ENCODE measurements at places on chromosomes 1 and 21. TPM values are rescaled to one million over a fixed set of nuclear protein-coding genes. Genes with fewer than 3 reads are reported as not detected.
A peak's percentile ranks its signal among the peaks of the same experiment; 100 is the strongest.

GRCh38 chr1:14292520-14292919 lies 306.0 kb upstream of the KAZN start:
- no peak overlapping the region for H3K27ac ChIP-seq
- H3K27me3 ChIP-seq = peaks cover 9% of the 10 kb centered on the region
- DNase-seq = no peak
- H3K36me3 ChIP-seq = no peaks in the 10 kb centered on the region
- H3K4me3 ChIP-seq = no peak overlapping the region

GRCh38 chr1:27416387-27417111 lies 24.1 kb downstream of the GPR3 start:
- DNase-seq = peak; percentile 73
- H3K4me1 ChIP-seq = peaks cover 38% of the 10 kb centered on the region
- H3K27me3 ChIP-seq = no peaks in the 10 kb centered on the region
- H3K27ac ChIP-seq = peak overlapping the region; percentile 23

- DNase-seq = no peak
- H3K27me3 ChIP-seq = no peaks in the 10 kb centered on the region
- no peaks in the 10 kb centered on the region for H3K36me3 ChIP-seq
- H3K4me3 ChIP-seq = no peak overlapping the region
- H3K27ac ChIP-seq = peak overlapping the region; percentile 57
Observed at GRCh38 chr1:23793018-23793781, 2.3 kb downstream of the LYPLA2 start.

DNA sequence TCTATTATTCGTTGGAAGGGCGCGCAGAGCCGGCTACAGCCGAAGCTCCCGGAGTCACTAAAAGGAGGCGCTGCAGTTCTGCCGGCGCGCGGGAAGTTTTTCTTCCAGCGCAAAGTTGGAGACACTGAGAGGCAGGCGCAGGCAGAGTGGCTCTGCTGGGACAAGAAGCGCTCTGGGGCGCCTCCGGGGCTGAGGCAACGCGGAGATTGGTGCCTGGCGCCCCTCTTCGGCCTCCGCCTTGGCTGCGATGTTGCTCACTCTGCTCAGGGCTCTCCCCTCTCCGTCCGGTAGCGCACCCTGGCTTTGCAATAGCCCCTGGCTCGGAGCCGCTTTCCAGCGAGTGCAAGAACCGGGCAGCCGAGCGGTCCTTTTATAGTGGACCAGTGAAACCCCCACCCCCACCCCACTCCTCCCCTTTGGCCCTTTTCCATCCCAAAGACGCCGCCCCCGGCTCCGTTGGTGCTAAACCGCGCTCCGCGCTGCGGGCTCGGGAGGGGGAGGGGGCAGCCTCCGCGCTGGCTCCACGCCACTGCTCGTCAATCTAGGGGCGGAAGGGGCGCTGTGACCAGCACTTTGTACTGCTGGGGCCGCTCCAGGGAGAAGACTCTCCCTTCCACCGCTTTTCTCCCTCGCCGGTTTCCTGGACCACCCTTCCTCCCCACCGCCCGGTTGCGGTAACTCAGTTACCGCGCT lies at the start of gene ADAMTS1:
Gene ADAMTS1 (minus strand): TSS at position 344 of the 693 bp plus-strand sequence. CDS start 455 bp downstream, outside the sequence.
- H3K4me1 ChIP-seq = peaks cover 57% of the 10 kb centered on the region
- DNase-seq = peak; percentile 79
- peaks cover 23% of the 10 kb centered on the region for H3K36me3 ChIP-seq
- H3K4me3 ChIP-seq = peak within 1 kb of the TSS; percentile 96

- peaks cover 1% of the 10 kb centered on the region for H3K27me3 ChIP-seq
- peak overlapping the region; percentile 90 for H3K27ac ChIP-seq
- no peaks in the 10 kb centered on the region for H3K36me3 ChIP-seq
- H3K4me3 ChIP-seq = peak overlapping the region; percentile 68
- peaks cover 22% of the 10 kb centered on the region for H3K4me1 ChIP-seq
- peak; percentile 16 for DNase-seq
Observed at GRCh38 chr1:116325922-116326321, 47.1 kb upstream of the ATP1A1 start.

- no peak for DNase-seq
- H3K4me3 ChIP-seq = no peak overlapping the region
- H3K4me1 ChIP-seq = no peaks in the 10 kb centered on the region
- H3K27ac ChIP-seq = no peak overlapping the region
Observed at GRCh38 chr1:116254776-116255175, 118.3 kb upstream of the ATP1A1 start.

DNA sequence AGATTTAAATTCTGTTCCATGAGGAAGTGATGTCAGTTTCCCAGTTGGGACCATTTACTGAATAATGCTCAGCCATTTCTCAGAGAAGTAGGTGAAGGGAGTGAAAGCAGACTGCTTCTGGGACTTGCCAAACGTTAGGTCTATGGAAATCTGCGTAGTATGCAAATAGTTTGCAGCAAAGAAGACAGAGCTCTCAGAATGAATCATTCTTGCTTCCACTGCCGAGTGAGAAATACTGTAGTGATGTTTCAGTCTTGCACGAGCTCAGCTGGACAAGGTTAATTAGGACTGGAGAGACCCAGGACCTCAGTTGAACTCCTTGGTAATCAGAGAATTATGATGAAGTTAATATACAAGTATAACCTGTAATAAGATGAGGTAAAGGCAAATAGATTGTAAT lies 317.7 kb upstream of the DAB1 start:
- peaks cover 2% of the 10 kb centered on the region for H3K4me1 ChIP-seq
- peaks cover 3% of the 10 kb centered on the region for H3K27me3 ChIP-seq
- no peak overlapping the region for H3K4me3 ChIP-seq
- no peak for DNase-seq

HRNR gene
- not detected for polyA plus RNA-seq

ASTN1 gene
- polyA plus RNA-seq = not detected

C1orf21 gene
- 119 TPM for polyA plus RNA-seq

All from immature natural killer cell (primary cell).